ENCODE measurements at places on chromosomes 7 and 10.

- no peak for DNase-seq
These were observed 70.3 kb downstream of the UNCX start for GRCh38 chr7:1302936-1303335.

GRCh38 chr10:31926160-31926559, 2.5 kb downstream of the ARHGAP12 start:
- no peak for DNase-seq

DNA sequence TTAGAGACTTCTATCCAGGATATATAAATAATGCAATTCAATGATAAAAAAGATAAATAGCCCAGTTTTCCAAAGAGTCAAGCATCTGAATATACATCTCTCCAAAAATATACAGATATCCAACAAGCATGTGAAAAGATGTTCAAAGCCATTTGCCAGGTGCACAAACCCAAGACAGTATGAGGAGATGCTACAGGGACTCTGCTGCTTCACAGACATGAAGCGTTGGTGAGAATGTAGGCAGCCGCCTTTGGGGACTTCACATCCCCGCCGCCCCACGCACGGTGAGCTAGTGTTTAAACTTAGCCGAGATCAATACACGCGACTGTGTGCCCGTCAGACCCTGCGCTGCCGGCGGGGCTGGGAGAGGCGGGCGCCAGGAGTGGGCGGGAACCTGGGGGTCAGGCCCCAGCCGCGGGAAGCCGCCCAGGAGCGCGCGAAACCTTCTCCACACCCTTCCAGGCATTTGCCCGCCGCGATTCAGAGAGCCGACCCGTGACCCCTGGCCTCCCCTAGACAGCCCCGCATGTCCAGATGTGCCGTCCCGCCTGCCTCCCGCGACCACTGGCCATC, 927 bp upstream of the ALOX5 start:
- DNase-seq = peak; percentile 6

DNA sequence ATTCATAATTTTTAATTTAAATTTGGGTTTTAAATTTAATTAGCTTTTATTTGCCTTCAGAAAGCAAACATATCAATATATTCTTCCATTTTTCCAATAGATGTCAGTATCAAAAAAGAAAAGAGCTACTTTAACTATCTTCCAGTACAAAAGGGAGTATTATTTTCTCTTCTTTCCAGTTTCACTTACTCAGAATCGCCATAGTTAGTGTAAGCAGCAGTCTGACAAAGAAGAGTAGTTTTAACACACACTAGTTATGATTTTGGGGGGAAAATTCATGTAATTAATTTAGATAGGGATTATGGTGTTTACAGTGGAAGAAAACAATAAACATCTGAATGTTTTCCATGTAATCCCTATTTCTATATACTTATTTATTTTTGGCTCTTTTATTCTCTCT, 272.6 kb upstream of the DGKB start:
- no peak for DNase-seq

DNA sequence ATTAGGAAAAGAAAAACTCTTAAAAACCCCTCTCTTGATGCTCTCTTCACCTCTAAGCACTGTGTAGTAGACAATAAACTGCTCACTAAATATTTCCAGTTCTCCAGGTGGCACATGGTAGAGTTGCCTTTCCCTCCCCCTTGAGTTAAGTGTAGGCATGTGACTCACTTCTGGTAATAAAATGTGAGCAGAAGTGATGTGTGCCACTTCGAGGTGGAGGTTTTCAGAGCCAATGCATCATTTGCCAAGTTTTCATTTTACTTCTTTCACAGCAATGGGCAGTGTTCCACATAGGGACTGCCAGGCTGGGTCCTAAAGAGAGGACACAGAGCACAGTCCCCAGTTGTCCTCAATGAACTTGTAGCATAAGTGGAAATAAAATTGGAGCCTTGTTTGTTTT, 131.6 kb upstream of the NPY start:
- no peak for DNase-seq

GRCh38 chr10:116440330-116441030, 12.8 kb downstream of the PNLIPRP3 start:
- no peak for DNase-seq

GRCh38 chr7:21636694-21637093, 93.9 kb downstream of the DNAH11 start:
- DNase-seq = no peak

GRCh38 chr10:71889388-71889987, 38.4 kb upstream of the PSAP start:
- DNase-seq = no peak

DNA sequence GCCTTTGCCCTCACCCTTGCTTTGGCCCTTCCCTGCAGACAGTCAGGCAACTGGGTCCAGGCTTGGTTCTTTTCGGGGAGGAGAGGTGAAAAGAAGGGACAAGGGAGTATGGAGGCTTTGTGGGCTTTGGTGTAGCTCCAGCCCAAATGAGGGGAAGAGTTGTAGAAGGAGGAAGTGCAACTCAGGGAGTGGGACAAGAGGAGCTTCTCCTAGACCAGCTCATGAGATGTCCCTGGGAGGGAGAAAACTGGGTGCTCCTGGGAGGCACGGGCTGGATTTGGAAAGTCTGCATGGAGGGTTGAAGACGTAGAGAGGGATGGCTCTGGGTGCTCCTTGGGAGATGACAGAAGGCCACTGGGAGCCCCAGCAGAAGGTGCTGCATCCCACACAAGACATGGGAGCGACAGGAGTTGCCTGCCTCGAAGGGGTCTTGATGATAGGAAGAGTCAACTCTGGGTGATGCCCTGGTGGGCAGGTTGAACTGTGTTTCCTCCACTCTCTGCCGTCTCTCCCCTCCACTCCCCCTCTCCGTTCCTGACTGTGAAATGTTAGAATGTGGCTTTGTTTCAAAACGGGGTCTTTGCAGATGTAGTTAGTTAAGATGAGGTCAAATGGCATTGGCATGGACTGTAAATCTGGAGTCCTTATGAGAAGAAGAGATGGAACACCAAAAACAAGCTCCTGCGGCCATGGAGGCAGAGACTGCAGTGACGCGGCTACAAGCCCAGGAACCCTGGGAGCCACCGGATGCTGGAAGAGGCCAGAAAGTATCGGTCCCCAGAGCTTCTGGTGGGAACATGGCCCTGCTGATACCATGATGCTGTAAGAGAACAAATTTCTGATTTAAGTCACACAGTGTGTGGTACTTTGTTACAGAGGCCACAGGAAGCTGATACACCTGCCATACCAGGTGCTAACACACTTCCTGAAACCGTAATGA, 298.5 kb downstream of the GLRX3 start:
- no peak for DNase-seq

DNA sequence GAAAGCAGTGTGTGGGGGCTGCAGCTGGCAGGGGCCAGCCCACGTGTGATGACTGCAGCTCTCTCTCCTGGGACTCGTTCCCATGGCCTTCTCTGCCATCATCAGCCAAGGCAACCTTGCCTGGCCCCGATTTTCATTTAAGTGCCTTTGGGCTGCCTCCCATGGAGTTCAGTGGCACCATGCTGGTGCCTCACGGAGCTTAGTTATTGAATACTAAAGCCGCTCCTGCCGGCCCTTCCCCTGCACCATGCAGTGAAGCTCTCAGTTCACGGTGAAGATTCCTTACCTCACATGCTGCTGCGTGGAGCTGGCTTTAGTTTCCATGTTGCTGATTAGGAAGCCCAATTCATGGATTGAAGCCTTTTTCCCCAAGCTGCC, 141.5 kb upstream of the EEPD1 start:
- DNase-seq = no peak

DNA sequence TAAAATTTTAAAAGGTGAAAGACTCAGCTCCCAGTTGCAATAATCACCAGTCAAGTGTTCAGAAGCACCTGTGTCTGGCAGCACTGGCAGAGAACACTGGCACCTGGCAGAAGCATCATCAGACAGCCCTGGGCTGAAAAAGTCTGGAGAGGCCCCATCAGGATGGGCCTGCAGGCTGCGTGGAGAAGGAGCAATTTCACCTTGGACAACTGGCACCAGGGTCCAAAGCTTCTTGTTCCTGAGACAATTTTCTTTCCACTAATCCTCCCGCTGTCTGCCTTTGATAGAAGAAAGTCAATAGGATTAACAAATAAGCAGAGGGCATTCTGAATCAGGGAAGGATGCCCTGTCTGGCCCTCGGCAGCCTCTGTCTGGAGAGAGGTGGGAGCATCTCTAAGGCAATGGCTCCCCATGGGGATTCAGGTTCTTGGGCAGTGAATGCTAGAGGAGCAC, 6.5 kb downstream of the COBL start:
- DNase-seq = no peak

- peak; percentile 77 for DNase-seq
These were observed 144.4 kb downstream of the ARID5B start for GRCh38 chr10:62045765-62046521.

DNA sequence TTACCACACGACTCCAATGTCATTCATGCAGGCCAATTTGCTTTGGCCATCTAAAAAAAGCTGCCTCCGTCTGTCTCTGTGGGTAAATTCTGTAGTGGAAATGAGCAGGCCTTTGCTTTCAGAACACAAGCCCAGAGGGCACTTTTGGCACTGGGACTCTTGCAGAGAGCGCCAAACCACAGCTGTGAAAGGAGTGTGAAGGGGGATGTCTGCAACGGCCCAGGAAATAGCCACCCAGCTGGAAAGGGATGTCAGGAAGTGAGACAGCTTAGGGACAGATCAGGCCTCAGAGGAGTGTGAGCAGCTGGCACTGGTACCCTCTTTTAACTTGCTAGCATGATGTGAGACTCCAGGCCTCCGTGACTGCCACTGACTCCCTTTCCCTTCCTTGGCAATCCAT, 152.4 kb downstream of the DKK1 start:
- DNase-seq = peak; percentile 25

DNA sequence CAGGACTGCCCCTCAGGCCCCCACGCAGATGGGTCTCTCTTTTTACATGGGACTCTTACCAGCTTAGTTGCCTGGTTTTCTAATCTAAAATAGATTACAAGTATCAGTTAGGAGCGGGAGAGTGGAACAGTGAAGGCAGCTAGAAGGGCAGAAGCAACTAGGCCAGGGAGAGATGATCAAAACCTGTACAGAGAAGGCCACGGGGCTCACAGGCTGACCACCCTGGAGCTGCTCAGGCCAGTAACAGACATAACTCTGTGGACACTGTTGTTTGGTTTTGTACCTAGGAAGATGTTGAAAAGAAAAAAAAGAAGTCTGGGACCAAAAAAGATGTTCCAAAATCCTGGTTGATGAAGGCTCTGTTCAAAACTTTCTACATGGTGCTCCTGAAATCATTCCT, 16.5 kb downstream of the ABCC2 start:
- DNase-seq = no peak

GRCh38 chr7:68718097-68718551, 880.2 kb upstream of the AUTS2 start:
- DNase-seq = no peak

DNA sequence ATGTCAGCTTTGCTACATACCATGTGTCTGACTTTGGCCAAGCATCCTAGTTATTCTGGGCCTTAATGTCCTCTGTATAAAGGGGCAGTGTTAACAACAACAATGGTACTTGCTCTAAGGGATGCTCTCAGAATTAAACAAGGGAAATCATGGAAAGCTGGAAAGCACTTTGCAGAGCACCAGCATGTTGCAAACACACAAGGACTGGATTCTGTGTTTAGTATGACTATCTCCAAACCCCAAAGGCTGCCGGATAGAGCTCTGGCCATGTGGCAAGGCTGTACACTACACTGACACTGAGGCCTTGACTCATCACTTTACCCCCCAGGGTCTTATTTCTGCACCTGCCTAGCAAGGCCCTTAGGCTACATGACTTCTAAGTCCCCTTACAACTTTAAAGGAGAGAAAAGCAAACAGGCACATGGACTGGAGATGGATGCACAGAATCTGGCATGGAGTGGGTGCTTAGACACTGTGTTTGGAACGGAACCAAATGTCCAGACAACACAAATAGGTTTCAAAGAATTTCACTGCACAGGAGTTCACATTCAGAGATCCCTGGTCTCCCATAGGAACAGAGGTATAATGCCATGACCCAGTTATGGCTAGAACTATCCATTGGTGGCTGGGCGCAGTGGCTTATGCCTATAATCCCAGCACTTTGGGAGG, 74.6 kb downstream of the FAM13C start:
- no peak for DNase-seq

GRCh38 chr10:43407148-43407575, 1.8 kb downstream of the HNRNPF start:
- no peak for DNase-seq

- DNase-seq = no peak
These were observed 86.7 kb upstream of the IL6 start for GRCh38 chr7:22640269-22640668.

- no peak for DNase-seq
These were observed 45.7 kb downstream of the IMMP2L start for GRCh38 chr7:111516612-111517011.

DNA sequence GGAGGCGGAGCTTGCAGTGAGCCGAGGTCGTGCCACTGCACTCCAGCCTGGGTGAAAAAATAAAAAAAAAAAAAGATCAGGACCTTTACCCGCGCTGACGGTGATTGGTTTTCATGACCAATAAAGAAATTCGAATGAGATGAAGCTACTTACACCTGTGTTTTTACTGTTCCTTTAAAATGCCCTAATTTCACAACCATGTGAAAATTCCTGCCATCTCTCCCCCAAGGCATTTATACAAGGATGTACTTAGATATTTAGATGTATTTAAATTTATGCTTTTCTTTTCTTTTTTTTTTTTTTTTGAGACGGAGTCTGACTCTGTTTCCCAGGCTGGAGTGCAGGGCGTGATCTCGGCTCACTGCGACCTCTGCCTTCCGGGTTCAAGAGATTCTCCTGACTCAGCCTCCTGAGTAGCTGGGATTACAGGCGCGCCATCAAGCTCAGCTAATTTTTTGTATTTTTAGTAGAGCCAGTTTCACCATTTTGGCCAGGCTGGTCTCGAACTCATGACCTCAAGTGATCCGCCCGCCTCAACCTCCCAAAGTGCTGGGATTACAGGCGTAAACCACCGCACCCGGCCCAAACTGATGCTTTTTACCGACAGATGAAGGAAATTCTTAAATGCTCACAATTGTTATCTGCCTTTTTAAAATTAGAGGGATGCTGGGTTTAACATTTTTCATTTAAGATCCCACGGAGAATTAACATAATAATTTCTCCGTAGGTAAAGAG, 3.1 kb upstream of the PHYH start:
- DNase-seq = no peak

- DNase-seq = no peak
These were observed 81.9 kb downstream of the NUDCD3 start for GRCh38 chr7:44408596-44408995.

- no peak for DNase-seq
These were observed 4.8 kb downstream of the PITRM1 start for GRCh38 chr10:3167611-3168330.

- DNase-seq = no peak
These were observed 82.3 kb downstream of the ADCY1 start for GRCh38 chr7:45656431-45656830.

DNA sequence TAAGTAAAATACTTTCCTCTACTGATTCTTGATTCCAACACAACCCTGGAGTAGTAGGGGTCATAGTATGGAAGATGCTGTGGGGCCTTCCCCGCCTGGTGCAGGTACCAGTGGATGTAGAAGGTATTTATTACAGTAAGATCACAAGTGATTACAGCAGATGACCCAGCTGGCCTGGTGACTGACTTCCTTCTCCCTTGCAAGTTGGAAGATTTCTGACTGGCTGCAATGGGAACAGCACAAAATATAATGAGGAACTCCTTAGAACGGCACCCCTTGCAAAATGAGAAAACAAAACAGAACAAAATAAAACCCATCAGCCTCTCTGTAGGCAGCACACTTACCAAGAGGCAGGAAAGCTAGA, 61.7 kb upstream of the TARP start:
- no peak for DNase-seq
